ENCODE measurements at places on chromosomes 6 and 20.

- no peak for DNase-seq
These were observed 325.2 kb upstream of the NT5E start for GRCh38 chr6:85124472-85125354.

- DNase-seq = no peak
These were observed 87.5 kb downstream of the DACT2 start for GRCh38 chr6:168232062-168232461.

DNA sequence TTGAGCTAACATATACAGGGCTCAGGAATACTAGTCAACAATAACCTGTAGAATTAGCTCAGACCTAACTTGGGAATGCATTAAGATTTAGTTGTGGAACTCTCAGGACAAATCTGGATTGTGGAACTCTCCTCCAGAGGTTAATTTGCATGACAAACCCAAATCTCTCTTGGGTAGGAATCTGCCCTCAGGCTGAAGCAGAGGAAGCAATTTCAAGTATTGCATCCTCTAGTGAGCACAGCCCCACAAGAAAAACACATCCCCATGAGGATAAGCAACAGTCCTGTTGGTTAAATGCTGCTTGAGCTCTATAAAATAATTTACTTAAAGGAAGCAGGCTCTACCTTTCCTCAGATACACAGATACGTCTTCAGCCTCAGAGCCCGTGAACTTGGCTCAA, 170.9 kb upstream of the STXBP5 start:
- DNase-seq = peak; percentile 81

DNA sequence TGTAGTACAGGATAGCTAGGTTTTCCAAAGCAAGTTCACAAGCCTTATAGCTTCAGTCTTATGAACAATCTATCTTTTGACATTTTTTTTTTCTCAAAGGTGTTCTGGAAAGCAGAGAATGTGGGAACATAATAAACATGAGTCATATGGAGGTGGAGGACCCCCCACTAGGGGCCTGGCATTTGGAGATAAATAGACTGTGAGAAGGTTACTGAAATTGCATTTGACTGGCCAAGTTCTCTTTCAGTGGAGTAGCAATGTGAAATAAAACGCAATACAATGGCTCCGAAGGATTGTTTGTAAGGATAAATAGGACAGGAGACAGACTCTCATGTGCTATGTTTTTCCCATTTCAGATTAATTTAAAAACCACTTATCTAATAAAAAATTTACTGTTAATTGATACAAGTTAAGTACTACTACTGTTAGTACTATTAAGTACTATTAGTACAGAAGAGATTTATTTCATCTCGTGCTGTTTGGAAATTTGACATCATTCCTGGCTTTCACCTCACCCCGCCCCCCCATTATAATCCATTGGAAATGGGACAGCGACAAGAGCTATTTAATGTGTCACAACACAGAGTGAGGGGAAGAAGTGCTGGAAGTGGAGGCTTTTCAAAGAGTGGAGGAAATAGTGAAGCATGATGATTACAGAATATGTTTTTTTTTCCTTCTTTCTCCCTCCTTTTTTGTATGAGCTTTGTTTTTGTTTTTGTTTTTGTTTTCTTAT, 122.6 kb upstream of the ID4 start:
- DNase-seq = no peak

DNA sequence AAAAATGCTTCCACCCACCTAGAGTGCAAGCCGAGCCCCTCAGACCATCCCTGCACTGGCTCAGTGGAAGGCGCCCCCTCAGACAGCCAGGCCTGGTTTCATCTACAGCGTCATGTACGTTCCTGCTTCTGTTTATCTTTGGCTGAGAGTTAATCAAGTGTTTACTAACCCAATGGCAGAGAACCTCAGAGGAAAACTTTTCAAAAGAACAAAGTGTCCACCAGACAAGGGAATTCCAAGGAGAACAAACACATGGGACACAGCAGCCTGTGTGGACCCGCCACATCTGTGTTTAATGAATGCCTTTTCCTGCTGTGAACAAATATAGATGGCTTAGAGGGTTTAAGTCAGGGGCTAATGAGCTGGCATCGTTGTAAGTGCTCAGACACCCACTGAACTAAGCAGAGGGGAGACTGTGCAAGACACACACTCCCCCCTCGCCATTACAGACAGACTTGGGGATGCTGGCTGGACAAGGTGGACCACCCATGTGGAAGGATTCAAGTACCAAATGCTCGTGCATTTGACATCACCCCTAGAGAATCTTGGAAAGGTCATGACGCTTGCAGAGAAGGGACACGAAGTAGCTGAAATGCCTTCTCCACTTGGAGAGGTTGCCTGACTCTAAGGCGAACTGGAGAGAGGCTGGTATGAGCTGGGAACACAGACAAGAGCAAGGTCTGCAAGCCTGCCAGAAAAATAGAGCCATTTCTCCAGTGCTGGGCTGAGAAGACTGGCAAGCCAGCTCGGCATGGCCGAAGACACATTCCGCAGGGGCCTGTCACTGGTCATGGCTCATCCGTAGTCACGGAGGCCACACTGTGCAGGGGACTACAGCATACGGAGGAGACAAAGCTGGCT, 53.5 kb upstream of the NXT1 start:
- DNase-seq = no peak

GRCh38 chr6:133360194-133360593, 119.0 kb downstream of the EYA4 start:
- no peak for DNase-seq

- DNase-seq = no peak
These were observed 41.9 kb downstream of the MTHFD1L start for GRCh38 chr6:150907383-150907782.

DNA sequence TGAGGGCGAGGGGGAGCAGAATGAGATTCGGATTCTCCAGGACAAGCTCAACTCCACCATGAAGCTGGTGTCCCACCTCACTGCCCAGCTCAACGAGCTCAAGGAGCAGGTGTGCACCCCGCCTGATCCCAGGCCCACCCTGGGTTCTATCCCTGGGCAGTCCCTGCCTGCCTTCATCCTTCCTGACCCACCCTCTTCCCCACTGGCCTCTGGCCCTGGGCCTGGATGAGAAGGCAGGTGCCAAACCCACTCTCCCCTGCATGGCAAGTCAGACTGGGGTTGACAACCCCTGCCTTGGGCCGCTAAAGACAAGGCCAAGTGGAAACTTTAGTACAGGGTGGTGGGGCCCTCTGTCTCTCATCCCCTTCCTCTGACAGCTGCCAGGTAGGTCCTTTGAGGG, 16.5 kb downstream of the UQCC2 start:
- DNase-seq = no peak

DNA sequence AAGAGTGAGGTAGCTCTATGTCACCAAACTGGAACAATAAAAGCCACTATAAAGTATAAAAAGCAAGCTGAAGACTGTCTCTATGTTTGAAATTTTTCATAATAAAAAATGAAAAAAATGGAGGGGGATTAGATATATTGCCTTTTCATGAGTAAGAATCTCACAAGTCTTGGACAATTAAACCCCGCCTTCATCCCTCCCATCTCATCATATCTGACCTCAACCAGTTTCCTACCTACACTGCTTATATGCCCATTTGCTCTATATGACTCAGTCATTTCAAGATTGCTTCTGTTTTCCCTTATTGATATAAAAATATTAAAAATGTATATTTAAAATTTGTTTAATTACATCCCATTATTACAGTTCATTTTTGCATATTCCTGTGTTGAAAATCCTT, 2.9 kb upstream of the TRIM39 start:
- DNase-seq = no peak
